ENCODE measurements at places on chromosomes 13 and 19.

- DNase-seq = no peak
Measured at GRCh38 chr13:29484236-29484635, 111.3 kb downstream of the SLC7A1 start.

DNA sequence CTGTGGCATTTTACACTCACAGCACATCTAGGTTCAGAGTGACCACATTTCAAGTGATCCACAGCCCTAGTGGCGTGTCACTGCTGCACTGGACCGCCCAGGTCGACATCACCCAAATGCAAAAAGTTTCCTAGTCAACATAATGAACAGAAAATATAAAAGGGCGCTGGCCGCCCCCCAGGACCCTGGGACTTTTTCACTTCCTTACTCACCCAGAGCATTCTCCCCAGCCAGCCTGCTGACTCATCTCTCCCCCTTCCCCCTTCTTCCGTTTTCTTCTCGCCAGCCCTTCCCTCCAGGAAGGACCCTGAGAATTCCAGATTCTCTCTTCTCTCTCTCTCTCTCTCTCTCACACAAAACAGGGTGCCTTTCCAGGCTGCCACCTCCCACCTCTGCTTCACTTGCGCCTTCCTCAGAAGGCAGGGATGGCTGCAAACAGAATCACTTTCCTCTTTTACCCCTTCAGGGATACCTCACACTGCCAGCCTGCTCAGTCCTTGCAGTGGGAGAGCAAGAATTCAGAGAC is 21.0 kb upstream of the GRWD1 start:
- no peak for DNase-seq

GRCh38 chr13:41547251-41548000 is 90.1 kb downstream of the RGCC start:
- DNase-seq = no peak

GRCh38 chr19:18292810-18293641 is 11.6 kb upstream of the JUND start:
- no peak for DNase-seq

- no peak for DNase-seq
Measured at GRCh38 chr13:32661685-32662084, 75.4 kb downstream of the PDS5B start.

- DNase-seq = no peak
Measured at GRCh38 chr13:107348471-107348870, 780.5 kb upstream of the ARGLU1 start.

GRCh38 chr13:52600666-52601065 is 41.6 kb upstream of the HNRNPA1L2 start:
- DNase-seq = no peak

GRCh38 chr13:20799726-20800416 is 26.1 kb upstream of the EEF1AKMT1 start:
- DNase-seq = no peak

GRCh38 chr13:31824705-31825517 is 85.6 kb downstream of the RXFP2 start:
- no peak for DNase-seq

GRCh38 chr19:12825254-12826131 is 8.9 kb downstream of the RTBDN start:
- DNase-seq = no peak

GRCh38 chr13:40356011-40356410 is 310.4 kb downstream of the FOXO1 start:
- no peak for DNase-seq

DNA sequence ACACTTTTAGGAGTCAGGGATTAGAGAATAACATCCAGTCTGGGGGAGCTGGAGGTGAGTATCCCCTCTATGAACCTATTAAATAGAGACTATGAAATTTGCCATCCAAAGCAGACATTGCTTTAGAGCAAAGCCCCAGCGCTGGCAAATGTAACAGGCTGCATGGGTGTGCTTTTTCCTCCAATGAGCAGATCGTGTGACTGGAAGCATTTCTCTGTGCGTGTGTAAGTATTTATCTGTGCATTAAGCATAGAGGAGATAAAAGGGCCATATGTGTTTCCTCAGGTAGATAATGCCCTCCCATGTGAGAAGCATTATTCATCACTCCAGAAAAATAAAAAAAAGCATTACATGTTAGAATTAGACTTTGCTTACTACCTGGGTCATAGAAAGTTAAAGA is 924 bp downstream of the TNFSF13B start:
- no peak for DNase-seq

DNA sequence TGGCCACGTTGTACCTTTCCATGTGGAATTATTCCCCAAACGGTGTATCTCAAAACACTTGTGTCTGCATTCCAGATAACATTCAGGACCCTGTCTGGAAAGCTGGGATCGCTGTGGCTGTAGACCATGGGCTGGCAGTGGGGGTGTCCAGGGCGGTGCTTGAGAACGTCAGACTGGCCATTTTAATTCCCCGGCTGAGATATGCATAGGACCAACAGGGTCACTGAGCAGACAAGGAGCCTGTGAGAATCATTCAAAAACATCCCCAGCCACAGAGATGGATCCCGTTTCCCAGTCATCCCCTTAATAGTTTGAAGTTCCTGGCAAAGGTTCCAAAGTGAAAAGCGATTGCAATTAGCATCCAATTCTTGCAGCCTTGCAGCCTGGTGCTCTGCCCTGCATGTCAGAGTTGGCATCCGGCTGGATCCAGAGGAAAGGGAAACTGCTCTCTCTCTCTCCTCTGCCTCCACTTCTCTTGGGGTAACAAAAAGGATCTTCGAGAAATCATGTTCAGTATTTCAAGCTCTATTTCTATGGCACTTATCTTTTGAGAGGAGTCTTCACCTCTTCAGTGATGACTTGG is 41.6 kb downstream of the IFT88 start:
- no peak for DNase-seq

GRCh38 chr19:10093295-10094186 is 7.4 kb downstream of the SHFL start:
- DNase-seq = no peak

DNA sequence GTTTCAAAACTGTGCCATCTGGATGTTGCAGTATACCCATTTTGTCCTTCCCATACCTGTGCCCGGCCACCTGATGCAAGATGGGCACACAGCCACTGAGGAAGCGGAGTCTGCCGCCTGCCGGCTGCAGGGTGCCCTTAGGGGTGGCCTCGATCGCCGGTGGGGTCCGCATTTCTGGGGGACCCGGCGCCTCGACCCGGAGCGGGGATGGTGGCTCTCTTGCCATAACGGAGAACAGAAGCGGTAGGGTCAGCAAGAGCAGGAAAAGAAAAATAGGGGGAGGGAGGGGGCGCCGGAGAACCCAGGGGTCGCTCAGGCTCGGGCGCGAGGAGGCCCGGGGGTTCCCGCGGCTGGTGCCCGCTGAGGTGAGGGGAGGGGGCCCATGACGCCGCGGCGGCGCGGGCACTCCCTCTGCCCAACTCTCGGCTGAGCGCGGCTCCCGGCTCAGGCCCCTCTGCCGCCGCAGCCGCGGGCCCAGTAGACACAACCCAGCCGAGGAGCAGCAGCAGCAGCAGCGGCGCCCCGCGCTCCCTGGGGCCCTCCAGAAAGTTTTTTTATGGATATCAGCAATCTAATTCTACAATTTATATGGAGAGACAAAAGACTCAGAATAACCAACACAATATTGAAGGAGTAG is 13.8 kb upstream of the CYP4F2 start:
- no peak for DNase-seq

GRCh38 chr19:10074153-10074552 is 12.0 kb upstream of the SHFL start:
- DNase-seq = no peak

DNA sequence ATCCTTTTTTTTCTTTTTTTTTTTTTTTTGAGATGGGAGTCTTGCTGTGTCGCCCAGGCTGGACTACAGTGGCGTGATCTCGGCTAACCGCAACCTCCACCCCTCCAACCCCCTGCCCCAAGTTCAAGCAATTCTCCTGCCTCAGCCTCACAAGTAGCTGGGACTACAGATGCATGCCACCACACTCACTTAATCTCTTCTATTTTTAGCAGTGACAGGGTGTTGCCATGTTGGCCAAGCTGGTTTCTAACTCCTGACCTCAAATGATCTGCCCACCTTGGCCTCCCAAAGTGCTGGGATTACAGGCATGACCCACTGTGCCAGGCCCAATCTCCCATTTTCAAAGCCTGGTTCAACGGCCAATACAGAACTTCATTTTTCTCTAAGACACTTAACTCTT is 9.1 kb downstream of the FOXO1 start:
- no peak for DNase-seq

DNA sequence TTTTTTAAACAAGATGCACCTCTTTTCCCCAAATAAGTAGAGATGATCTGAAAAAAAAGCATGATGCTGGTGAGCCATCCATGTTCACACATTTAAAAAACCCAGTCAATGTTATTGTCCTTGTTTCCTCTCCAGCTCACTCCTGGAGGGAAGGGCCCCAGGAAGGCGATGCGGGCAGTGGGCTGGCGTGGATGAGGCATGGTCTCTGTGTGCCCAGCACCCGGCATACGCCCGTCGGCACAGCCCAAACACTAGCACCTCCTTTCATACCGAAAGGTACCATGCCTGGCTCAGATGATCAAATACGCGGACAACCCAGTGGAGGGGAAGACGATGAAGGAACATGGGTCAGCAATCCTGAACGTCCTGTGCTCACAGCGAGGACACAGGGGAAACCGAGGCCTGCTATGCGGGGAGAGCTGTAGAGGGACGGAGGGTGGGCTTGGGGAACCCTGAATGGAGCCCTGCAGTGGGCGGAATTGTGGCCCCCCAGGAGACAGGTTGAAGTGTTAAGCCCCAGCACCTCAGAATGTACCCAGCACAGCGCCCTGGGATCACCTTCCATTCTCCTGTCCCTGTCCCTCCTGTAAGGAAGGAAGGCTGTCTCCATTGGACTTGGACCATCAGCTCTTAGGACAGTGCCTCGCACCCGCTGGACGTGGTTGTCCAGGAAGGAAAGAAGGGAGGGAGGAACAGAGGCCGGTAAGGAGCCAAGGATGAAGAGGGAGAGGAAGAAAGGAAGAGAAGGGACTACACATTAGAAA is 49.4 kb downstream of the SOX1 start:
- no peak for DNase-seq

DNA sequence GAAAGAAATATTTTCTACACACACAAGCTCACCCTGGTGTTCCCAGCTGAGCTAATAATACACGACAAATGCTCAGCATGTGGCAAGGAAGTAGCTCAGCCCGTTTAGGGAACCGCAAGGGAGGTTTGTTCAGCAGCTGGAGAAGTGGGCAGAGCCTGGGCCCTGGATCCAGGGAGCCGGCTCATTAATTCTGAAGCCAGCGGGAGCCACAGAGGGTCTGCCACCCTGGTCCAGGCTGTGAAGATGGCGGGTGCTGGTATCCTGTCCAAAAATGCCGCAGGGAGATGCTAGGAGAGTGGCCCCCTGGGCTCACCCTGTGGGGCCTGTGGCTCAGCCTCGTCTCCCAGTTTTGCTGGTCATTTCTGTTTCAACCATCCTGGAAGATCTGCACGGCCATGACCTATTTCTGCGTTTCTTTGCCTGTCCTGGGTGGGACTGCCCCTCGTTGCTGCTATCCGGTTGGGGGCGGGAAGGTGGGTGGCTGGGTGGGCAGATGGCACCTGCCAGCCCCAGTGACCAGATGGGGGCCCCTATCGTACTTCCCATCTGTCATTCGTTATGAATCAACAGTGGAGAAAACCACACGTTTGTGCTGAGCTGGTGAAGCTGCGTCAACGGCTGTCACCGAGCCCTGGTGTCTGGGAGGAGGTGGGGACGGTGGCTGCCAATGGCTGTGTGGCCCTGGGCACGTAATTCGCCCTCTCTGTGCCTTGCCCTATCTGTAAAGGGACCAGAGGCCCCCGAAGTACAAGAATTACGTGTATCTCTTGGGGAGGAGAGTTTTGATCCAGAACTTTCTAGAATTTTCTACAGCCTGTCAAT is 2.7 kb upstream of the GNA15 start:
- DNase-seq = peak; percentile 58

GRCh38 chr13:67806796-67807195 is 576.7 kb upstream of the PCDH9 start:
- DNase-seq = no peak

- no peak for DNase-seq
Measured at GRCh38 chr19:48508729-48509411, 2.8 kb downstream of the LMTK3 start.
